ENCODE measurements at places on chromosomes 3 and 15. TPM values are rescaled to one million over a fixed set of nuclear protein-coding genes. Genes with fewer than 3 reads are reported as not detected.

TERB2 gene
- not detected for total RNA-seq

HYAL3 gene
- 5.9 TPM for total RNA-seq

FBXO40 gene
- not detected for total RNA-seq

PLOD2 gene
- total RNA-seq: 65.4 TPM

GOLGA6L4 gene
- 1.7 TPM for total RNA-seq

CEMIP gene
- 1.9 TPM for total RNA-seq

MAP6D1 gene
- total RNA-seq: 0.62 TPM

RARB gene
- not detected for total RNA-seq

MUC20 gene
- total RNA-seq: 0.24 TPM
